Lung microvascular endothelial cell (primary cell): ENCODE measurements at places on chromosomes 16 and 17. TPM values are rescaled to one million over a fixed set of nuclear protein-coding genes. Genes with fewer than 3 reads are reported as not detected.

DNA sequence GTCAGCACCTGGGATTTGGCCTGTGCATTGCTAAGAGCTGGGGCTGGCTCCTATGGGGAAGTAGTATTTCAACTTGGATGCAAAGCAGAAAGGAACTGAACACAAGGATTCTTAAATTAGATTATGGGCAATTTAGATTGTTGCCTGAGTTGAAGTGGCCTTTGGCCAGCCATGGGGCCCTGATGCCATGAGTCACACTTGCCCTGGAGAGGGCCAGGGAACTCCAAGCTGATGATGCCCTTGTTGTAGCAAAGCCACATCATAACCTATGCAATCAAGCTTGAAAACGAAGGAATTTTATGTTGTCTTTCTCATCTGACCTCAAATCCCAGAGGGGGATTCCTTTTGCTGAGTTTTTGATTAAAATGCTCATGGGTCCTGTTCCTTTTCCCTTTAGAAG, 3.9 kb upstream of the SPATA32 start:
- DNase-seq: no peak

DNA sequence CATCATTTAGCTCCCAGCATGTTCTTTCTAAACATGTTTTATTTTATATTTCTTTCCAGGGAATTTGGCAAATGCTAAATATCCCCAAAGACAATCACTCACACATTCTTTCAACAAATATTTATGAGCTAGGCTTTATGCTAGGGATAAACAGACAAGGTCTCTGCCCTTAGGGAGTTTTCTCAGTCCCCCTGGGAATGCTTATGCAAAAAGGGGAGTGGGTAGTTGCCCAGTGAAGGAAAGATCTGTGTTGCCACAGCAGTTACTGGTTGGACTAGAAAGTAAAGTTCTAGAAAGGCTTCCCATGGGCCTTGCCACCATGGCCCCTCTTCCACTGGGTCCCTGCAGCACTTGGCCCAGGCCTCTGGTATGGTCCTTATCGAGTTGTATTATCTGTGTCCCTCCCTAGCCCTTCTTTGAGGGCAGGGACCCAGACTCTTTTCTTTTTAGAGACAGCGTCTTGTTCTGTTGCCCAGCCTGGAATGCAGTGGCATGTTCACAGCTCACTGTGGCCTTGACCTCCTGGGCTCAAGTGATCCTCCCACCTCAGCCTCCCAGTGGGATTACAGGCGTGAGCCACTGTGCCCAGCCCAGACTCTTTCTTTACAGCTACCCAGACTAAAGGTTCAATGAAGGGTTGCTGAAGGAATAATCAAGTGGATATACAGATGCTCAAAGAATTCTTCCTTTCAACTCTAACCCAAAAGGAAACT, 78.0 kb downstream of the YPEL2 start:
- no peak for DNase-seq

DNA sequence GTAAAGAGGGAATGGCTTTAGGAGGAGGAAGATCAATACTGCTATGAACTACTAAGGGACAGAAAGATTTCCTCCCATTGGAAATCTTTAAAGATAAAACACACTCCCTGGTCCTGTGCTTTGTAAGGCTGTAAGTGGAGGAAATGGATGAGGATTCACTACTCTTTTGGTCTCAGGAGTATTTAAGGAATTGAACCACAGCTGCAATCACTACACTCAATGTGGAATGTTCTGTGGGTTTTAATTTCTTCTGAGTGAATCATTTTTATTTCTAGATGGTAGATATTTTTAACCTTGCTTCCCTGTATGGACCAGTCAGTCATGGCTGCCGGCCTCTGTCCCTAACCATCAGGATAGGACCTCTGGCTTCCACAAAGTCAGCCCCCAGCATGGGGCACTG, 65.6 kb downstream of the SDR42E1 start:
- no peak for DNase-seq

GRCh38 chr16:65846210-65846602, 520.3 kb upstream of the CDH5 start:
- no peak for DNase-seq

Gene TVP23A
- total RNA-seq: not detected in 2 replicates

Gene TEKT3
- total RNA-seq: not detected in 2 replicates

DNA sequence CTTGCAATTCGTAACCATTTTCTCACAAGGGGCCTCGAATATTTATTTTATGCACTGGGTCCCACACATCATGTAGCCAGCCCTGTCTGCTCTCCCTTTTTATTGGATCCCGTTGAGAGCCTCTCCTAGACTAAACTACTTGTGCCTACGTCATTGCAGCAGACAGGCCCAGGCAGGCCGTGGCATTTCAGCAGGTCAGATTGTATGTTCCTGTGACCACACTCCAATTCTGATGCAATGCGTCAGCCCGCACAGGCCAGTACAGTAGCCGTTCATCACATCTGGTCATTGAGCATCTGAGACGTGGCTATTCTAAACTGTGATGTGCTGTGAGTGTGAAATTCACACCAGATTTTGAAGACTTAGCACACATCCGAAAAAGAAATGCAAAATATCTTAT, 42.2 kb downstream of the ABAT start:
- no peak for DNase-seq
